Right lung (tissue), 10 donors: ENCODE measurements at places on chromosomes 3 and 15. TPM values are rescaled to one million over a fixed set of nuclear protein-coding genes. Genes with fewer than 3 reads are reported as not detected.

GOLGA6D gene
- polyA plus RNA-seq: 0.23 TPM

DNA sequence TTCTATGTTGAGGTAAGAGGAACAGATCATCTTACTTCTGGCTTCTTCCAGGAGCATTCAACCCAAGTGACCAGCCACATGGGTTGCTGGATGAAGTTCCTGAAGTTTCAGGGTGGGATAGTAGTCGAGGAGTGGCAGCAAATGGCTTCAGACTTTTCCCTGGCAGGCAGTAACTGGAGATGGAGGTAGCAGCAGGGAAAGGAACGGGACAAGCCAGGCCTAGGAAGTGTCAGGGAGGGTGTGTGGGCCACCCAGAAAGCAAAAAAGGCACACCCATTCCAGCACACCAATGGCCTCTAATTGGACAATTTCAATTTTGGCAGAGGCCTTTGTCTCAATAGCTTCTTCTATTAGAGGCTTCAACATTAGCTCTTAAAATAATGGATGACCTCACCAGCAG, 498.6 kb upstream of the ATP11B start:
- no peak for DNase-seq

DNA sequence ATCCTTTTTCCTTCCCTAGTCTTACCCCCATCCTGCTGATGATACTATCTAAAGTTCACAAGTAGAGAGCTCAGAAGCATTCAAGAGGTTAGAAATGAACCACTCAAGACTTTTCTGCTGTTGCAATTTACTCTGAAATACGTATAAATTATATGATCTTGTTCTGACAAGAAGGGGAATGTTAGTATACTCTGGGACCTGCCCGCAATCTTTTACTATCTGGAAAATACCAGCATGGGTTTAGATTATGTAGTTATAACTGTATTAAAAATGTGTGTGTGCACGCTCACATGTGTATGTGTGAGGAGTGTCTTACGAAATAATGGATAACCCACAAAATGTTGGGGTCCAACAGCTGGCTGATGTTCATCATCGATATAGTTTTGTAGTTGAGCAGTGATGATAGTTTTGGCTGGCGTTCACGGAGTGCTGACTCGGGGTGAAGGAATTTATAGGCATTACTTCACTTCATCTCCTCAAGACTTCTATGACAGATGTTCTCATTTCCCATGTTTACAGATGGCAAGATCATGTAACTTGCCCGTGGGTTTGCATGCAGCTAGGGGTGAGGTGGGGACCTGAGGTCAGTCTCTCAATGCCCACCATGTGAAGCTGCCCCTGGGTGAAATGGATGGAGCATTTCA, 297.5 kb upstream of the LYSMD4 start:
- no peak for DNase-seq

- DNase-seq: no peak
Observed at GRCh38 chr3:43353923-43354670, 67.8 kb downstream of the SNRK start.

PCSK6 gene
- polyA plus RNA-seq: 21.8 TPM

- DNase-seq: no peak
Observed at GRCh38 chr15:35465783-35466182, 80.2 kb downstream of the DPH6 start.

RBM5 gene
- 418 TPM for polyA plus RNA-seq

HIGD2B gene
- polyA plus RNA-seq: not detected

DNA sequence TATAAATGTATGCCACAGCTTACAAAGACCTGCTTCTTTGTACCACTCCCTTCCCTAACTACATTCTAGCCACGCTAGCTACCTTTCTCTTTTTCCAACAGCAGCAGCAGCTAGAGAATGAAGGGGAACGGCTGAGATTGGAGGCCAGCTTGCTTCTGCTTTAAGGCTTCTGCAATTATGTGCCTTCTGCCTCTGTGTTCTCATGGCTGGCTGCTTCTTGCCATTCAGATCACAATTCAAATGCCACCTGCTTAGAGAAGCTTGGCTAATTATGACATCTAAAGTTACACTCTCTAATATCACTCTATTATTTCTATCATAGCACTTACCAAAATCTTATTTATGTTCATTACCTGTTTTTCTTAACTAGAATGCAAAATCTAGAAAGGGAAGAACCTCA, 95.2 kb downstream of the RYK start:
- no peak for DNase-seq

POLG gene
- polyA plus RNA-seq: 53.8 TPM

GRCh38 chr3:23612296-23612891, 193.4 kb upstream of the UBE2E1 start:
- no peak for DNase-seq

DNA sequence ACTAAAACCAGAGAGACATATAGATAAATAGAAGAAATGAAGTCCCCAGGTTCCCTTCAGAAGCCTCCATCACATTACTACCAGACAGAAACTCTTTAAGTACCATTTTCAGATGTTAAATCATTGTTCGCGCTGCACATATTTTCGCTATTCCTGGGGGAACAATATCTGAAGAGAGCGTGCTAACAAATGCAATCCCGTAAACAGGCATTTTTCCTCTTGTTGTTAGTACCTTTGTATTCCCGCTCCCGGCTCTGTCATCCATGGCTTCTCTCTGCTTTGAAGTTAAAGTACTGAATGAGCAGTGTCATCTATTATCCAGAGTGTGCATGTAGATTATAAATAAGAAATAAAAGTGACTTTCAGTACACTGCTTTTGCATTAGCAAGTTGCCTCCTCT, 412.3 kb downstream of the FOXP1 start:
- no peak for DNase-seq
